Activated CD4-positive, alpha-beta T cell treated with anti-CD3 and anti-CD28 coated beads, Interleukin-10, Interleukin-2, amounts not matched to agents 100 ng/mL and 50 ng/mL, durations not matched to agents 16 hours and 8 hours (primary cell): ENCODE measurements at places on chromosomes 6 and 20.

DNA sequence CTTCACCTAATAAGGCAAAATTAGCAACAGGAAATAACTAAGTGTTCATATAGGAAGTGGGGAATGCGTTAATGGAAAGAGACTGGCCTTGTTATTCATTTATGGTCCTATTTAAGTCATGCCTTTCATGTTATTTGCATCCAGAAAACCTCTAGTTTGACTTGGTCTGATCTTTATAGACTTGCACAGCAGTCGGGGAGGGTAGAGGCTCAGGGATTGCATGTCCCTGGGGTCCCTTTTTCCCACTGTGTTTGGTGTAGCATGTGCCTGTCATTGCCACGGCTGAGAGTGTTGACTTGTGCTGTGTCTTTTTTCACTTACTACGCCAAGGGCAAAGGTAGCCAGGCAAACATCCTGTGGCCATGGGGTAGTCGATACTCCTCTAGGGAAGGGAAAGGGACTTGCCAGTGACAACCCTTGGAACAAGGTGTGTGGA is 105.4 kb upstream of the RIN2 start:
- DNase-seq: no peak

GRCh38 chr20:21712443-21713059 is 7.1 kb downstream of the PAX1 start:
- DNase-seq: no peak

DNA sequence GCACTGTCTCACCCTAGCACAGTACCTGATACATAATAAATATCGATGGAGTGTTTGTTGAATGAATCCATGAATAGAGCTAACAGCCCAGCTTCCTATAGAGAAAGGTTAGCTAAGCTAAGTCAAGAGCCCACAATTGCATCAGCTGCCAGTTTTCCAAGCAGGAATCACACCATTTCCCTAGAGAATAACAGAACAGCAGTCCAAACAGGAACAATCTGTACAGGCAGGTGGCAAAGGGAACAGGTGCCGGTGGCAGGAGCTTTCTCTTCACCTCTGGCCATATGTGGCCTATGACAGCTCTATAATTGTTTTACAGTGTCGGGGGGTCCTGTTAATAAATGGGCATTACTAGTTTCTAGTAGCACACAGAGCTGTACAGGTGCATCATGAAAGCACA is 38.8 kb downstream of the ISM1 start:
- DNase-seq: no peak

DNA sequence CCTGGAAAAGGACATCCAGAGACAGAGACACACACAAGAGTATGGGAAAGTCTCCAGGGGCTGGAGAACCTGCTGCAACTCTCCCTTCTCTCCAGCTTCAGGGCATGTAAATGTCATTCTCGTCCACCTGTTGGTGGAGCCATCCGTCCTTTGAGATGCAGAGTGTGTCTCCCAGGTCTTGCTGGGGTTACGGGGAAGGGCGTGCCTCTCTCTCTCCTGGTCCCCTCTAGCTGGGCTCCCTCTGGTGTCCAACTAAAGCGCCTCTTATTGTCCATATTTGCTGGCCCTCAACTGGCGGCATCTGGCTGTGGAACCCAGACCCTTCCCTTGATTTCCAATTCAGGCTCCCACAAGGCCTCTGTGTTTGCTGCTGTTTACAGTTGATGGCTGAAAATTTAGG is 244.1 kb downstream of the BMP7 start:
- DNase-seq: no peak

GRCh38 chr20:36744764-36745191 is 1.1 kb downstream of the NDRG3 start:
- no peak for DNase-seq

DNA sequence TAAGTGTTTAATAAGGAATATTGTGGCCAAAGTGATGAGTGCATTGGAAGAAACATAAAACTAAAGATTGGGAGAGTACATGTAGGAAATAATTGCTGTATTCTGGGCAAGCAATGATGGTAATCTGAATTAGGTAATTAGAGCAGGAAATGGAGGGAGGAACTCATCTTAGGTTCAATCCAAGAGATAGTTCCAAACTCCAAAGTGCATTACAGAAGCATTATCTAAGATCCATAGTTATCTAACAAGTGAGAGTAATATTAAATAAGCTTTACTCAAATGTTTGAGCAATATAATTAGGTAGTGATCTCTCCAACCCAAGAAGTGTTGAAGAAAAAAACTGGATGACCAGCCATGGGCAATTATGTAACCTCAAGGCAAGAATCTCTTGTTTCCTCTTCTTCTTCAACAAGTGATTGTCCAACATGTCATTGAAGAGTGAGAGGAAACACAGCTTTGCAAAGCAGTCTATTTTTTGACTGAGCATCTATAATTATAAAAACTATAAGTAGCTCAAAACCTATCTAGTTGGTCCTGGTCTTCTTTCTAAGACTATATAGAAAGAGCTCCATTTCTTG is 181.2 kb upstream of the TNFAIP3 start:
- no peak for DNase-seq

DNA sequence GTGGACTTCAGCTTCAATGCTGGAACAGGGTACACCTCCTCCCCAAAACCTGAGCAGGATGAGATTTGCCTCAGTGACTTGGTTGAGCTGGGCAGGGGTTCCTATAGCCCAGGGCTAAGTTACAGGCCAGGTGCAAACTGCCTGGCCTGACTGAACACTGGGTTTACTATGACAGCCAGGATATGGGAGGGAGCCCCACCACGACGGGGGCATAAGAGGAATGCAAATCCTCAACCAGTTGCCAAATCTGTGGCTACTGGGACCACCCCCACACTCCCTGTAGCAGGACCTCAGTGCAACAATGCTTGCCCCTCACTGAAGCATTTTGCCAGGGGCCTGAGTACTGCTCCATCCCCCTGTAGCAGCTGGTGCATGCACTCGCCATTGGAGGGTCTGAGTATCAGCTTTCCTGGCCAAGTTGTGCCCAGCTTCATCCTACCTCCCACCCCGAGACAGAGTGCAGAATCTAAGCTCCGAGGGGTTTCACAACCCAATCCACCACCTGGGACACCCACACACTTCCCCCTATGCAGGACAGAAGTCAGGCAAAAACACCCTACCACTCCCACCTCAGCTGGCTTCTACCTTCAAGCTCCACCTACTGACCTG is 27.6 kb downstream of the TREML4 start:
- no peak for DNase-seq

GRCh38 chr6:141486942-141487341 is 645.8 kb upstream of the GJE1 start:
- DNase-seq: no peak

DNA sequence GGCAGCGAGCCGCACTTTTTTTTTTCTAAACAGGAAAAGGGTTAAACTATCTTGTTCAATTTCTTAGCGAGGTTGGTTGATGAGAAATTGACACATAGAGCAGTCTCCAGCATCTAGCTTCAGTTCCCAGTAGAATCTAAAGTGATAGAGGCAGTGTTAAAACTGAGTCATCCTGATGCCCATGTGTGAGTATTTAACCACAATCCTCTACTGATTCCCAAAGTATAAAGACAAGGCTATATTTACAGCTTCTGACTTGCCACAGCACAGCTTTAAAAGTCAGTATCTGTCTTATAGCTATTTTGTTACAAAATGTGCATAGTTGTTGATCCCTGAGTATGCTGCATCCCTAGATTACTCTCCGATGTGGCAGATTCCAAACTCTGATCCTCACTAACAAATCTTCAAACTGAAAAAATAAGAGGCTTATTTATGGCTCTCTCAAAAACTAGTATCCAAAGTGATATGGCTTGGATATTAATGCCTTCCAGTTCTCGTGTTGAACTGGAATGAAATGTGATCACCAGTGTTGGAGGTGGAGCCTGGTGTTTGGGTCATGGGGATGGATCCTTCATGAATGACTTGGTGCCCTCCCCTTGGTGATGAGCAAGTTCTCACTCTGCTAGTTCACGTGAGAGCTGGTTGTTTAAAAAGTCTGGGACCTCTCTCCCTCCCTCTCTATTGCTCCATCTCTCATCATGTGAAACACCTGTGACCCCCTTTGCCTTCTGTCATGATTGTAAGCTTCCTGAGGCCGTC is 13.1 kb upstream of the POPDC3 start:
- DNase-seq: peak; percentile 13
